Fibroblast of upper back skin (primary cell): ENCODE measurements at places on chromosomes 7 and 10.
A peak's percentile ranks its signal among the peaks of the same experiment; 100 is the strongest.

- DNase-seq, result no peak
These were observed 1.3 kb downstream of the EGR2 start for GRCh38 chr10:62814756-62815380.

DNA sequence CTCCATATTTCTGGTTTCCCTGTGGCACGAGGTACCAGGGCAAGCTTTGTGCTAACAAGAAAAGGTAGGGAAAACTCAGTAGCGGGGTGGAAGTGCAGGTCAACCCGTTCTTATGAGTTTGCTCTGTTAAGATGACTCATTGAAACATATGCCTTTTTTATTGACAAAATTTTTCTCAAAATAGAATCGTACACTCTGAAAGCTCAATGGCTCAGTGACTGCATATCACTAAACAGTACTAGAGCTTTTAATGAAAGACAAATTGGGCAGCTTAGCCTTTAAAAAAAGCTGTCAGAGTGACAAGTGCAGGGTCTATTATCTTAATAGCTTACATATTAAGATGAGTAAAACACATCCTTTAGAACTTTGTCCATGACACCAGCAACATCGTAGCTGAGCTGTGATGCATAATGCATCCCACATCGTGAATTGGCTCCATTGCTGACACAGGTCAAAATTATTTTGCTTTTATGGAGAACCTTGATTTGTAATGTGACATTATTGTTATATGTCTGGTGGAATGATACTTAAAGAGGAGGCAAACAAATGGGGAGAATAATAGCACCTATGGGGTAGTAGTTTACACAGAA is 264.4 kb downstream of the ETV1 start:
- no peak for DNase-seq

DNA sequence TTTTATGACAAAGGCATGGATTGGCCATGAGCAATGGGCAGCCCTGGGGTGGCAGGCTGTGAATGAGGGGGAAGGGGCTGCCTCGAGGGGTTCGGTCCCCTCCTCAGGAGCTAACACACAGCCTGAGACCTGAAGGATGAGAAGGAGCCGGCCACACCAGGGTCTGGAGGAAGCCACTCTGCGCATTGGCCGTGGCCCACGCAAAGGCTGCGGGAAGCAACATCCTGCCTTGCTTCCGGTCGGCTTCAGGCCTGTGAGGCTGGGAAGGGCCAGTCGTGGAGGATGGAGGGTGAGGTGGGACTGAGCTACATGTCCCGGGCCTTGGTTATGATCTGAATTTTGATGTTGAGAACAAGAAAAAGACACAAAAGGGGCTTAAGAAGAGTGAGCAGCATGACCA is 49.4 kb downstream of the RGS10 start:
- DNase-seq, result no peak

DNA sequence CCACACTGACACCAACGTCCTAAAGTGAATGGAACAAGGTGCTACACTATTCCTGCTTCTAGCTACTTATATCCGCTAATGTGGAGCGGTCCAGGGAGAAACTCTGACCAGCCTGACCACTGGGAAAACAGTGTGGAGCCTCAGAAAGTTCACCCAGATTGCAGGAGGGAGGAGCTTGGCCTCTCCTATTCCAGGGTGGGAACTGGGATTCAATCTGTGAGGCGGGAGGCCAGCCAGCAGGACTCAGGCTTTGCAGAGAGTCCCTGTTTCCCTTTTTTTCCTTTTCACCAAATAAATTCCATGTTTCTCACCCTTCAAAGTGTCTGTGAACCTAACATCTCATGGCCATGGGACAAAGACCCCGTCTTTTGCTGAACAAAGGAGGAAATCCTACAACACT is 86.4 kb upstream of the SEMA3C start:
- no peak for DNase-seq

GRCh38 chr10:92126100-92126650 is 164.7 kb downstream of the CPEB3 start:
- DNase-seq, result peak; percentile 26

DNA sequence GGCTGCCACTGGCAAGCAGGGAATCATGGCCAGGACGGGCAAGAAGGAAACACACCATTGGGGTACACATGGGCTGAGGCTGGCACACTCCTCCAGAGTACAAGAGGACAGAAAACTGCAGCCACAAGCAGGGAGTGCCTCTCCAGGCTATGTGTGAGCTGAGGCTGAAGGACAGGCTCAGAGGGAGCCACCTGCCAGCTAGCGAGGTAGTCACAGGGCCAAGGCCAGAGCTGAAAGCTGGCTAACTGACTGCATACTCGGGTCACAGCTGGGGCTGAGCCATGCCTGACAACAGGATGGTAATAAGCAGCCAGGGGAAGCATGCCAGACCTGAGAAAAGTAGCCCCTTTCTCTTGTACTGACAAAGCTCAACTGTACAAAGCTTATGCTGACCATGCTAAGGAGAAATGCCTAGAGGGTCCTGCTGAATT is 52.0 kb downstream of the KIF5B start:
- no peak for DNase-seq

GRCh38 chr7:122746948-122747347 is 44.2 kb upstream of the RNF148 start:
- no peak for DNase-seq

DNA sequence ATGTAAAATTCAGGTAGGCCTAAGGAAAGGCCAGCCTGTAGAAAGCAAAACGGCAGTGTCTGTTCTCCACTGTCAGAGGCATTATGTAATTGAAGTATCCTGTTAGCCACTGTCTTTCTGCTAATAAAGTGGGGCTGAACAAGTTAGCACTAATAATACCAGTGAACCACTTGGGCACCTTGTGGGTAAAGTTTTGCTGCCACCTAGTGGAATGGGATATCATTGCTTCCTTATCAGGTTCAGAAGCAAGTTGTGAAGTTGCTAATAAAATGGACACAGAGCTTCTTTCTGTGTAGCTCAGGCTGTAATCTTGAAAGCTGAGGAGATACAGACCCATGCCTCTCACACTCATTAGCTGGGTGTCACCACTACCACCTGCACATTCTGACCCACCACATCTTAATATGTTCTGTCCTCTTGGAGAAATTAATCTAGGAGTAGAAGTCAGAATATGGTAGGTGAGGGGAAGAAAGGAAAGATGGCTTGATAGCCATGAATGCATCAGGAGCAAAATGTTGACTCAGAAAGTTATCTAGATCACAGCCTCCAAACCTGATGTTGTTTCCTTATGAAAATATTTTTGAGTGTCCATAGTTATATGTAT is 175.1 kb downstream of the SEPTIN7 start:
- peak; percentile 73 for DNase-seq

DNA sequence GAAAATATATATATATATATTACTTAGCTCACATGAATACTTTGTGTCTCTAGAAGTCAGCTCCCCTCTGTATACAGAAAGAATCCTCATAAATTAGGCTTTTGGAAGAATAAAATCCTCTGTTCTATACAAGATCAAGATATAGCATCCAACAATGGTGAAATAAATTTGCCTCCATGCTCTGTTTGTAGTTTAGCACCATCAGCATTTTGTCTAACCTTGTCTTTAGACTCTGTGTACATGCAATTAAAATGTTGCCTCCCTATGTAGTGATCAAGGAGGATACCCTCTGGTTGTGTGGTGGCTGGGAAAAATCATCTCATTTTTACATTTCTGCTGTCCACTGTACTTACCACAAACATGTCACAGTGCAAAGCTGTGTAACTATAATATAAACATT is 189.7 kb downstream of the C7orf25 start:
- no peak for DNase-seq

DNA sequence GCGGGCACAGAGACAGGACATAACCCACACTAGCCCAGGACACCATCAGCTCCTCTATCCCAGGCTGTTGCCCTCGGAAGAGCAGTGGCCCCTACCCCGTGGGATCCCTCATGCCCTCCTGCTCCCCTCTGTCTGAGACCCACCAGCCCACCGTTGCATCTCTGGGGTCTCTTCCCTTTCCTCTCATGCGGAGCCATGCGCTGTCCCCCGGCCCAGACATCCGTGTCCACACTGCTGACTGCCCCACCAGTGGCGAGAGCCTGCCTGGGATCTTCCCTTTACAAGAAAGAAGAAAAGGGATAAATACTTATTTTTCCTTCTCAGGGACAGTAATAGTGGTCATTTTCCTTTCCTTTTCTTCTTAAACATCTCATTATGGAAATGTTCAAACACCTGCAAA is 115.4 kb downstream of the WDR37 start:
- DNase-seq, result no peak

- DNase-seq, result peak; percentile 7
These were observed 147.3 kb downstream of the NRCAM start for GRCh38 chr7:108308903-108309302.

DNA sequence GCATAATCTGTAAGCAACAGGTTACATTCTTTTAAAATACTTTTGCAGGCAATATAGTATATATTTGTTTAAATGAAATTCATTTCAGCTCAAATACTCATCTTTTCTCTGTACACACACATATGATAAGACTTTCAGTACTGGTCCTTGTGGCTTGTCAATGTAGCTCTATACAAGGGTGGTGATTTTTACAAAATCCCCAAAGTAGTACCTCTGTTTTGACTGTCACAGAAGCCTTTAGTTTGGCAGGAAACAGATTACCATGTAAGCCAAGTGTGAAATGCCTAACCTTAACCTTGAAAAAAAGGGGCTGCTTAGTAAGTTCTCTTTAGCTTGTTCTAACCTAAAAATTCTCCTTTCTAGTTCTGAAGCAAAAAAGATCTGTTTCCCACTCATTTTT is 87.9 kb downstream of the KCND2 start:
- DNase-seq, result no peak

DNA sequence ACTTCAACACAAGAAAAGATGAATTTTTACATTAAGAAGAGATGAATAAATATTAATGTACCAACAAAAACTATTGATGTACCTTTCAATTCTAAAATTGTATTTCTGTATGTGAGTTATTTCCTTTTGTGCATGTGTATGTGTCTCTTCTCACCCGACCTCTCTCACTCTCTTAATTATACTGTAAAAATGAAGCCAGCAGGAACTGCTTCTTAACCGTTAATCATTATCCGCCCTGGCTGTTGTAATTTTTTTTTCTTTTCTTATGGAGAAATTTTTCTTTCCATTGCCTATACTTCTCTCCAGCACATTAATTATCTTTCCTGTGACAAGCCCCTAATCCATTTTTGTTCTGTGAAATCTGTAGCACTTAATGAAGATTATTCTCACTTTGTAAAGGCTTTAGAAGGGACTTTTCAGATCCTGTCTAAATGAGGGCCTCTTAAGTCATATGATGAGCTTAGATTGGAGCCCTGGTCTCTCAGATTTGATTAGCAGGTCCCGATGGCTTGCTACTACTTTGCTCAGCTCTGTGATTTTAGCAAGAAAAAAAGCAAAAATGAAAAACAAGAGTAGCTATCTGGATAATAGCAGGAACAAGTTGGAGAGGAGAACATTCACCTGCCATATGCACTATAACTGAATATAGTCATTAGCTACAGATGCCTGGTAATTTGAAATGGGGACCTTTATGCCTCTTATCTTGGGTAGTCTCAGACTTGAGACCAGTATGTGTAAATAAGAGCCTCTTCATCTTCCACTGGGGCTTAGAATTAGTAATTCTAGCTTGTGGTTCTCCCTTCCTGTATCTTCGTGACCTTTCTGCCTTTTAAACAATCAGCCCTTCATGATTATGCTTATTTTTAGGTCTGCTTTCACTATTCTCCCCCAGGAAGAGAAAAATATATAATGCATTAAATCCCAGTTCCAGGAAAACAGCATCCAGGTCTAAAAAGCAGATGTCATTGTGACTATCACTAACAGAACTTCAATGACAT is 80.0 kb upstream of the COL1A2 start:
- DNase-seq, result no peak

GRCh38 chr7:44333911-44334733 is 8.7 kb upstream of the CAMK2B start:
- no peak for DNase-seq

GRCh38 chr10:1406132-1406966 is 331.0 kb downstream of the ADARB2 start:
- no peak for DNase-seq

DNA sequence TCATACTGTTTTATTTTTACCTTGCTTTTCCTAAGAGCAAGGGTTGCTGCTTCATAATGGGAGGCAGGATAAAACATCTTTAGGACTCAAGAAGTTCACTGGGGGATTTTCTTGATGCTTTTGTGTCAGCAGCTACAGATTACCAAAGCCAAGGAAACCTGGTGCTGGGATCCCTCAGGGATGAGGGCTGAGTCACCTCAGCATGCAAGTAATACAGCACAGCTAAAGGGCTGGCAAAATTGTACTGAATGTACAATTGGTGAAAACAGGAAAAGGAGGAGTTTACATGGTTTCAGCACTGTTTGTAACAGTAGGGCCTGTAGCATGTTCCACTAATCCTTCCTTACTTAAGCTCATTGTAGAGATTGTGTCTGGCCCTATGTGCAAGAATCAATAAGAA is 1056.8 kb downstream of the SORCS1 start:
- DNase-seq, result peak; percentile 63

GRCh38 chr10:71995887-71996575 is 31.8 kb downstream of the CHST3 start:
- DNase-seq, result no peak

DNA sequence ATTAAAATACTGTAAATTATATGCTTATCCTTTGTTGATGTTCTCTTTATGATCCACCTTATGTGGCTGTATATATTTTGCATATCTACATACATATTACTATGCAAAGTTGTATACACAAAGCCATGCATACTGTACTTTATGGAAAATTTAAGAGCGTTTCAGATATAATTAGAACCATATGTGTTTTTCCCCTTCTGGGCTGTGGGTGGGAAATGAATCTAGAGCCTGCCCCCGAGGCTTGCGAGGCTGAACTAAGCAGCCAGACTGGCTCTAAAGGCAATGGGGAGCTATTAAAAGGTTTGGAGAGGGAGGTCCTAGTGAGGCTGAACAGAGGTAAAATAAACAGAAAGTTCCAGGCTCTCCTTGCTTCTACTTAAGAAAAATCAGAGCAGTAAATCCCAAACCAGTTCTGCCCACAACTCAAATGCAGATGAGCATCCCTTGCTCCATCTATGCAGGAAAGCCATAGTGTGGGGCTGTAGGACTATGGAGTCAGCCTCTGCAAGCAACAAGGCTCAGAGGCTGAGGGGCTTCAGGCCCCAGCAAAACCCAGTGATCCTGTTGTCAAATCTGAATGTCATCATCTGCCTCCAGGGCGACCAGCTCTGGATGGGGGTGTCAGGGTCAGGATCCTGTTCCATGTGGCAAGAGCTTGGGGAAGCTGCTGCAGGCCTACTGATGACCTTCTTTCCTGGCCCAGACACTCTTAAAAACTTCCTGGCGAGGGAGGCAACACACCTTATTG is 14.1 kb upstream of the DDIT4 start:
- peak; percentile 93 for DNase-seq

GRCh38 chr10:22727112-22727511 is 12.7 kb upstream of the PIP4K2A start:
- no peak for DNase-seq

- DNase-seq, result no peak
These were observed 41.4 kb upstream of the SNX10 start for GRCh38 chr7:26250239-26250638.

DNA sequence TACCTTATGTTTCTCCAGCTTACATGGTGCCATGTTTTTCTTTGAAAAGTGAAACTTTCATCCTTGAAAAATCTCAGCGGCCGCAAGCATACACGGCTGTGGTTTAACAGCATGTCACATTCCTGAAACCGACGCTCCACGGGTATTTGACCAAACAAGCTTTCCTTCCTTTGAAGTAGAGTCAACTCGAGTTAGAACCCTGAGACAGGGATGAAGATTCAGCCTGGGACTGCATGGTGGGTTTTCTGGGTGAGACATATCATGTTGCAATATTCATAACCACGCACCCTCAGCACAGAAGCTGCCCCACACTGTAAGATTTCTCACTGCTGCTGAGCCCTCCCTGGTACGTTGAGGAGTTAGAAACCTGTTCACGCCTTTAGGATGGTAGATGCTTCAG is 8.1 kb downstream of the CYP26A1 start:
- peak; percentile 80 for DNase-seq

GRCh38 chr10:105195831-105196230 is 554.7 kb downstream of the SORCS3 start:
- no peak for DNase-seq
